ENCODE measurements at places on chromosomes 4 and X.
A peak's percentile ranks its signal among the peaks of the same experiment; 100 is the strongest.

GRCh38 chrX:24646745-24647182 is 383 bp downstream of the PCYT1B start:
- peak; percentile 30 for DNase-seq

DNA sequence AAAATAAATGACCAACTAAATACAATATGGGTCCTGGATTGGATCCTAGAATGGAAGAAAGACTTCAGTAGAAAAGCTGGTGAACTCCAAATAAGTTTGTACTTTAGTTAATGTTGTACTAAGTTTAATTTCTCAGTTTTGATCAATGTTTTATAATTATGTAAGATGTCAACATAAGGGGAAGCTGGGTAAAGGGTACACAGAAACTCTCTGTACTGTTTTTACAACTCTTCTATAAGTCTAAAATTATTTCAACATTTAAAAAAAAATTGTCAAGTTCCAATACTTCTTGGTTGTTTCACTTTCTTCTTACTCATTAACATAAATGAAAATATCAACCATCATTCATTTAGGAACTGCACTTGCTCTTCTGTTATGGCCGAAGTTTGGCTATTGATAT is 88.9 kb downstream of the NHSL2 start:
- no peak for DNase-seq

DNA sequence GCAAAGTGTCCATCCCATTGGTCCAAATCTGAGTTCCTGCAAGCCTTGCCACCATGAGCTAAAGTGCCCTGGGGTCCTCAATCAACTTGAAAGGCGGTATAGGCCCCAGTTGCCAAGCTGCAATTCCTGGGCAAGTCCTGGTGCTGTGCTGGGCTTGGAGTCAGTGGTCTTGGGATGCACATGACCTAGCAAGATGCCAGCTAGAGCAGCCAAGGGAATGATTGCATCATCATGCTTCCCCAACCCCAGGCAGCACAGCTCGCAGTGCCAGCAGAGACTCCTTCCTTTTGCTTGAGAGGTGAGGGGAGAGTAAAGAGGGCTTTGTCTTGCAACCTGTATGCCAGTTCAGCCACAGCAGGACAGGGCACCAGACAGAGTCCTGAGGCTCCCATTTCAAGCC is 50.5 kb downstream of the KCNIP4 start:
- DNase-seq = peak; percentile 15

DNA sequence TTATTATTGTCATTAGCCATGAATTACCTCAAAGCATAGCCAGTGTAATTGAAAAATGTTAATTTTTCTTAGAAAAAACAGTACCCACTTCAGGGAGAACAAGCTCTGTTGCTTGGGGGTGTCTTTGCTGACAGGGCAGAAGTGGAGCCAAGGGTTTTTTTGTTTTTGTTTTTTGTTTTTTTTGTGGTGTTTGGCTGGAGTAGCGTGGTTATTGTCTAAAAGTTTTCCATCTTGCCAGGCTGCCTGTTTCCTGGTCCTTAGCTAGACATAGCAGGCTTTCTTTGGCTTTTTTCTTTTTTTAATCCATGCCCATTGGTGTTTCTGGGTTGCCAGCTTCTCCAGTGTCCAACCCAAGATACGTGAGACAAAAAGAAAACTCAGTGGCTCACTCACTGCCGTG is 61.5 kb downstream of the CASP3 start:
- DNase-seq = no peak

DNA sequence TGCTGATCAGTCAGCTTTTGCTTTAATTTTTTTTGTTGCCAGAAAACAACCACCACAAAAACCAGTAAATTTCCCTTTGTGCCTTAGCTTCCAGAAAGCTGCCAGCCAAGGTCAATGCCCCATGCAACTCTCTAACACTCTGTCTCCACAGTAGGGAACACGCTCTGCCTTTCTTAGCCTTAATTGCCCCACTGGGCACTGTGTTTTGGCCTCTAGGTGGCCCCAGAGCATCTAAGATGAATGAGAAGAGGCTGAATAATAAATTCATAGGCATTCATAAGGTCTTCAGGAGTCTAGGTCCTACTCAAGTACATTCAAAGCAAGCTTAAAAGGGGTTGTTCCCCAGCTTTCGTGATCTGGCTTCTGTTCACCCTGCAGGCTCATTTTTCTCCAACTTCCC is 57.7 kb upstream of the PASD1 start:
- no peak for DNase-seq

Data from cerebellum (tissue), 4 donors.